Keratinocyte (primary cell): ENCODE measurements at places on chromosomes 6 and 20.

DNA sequence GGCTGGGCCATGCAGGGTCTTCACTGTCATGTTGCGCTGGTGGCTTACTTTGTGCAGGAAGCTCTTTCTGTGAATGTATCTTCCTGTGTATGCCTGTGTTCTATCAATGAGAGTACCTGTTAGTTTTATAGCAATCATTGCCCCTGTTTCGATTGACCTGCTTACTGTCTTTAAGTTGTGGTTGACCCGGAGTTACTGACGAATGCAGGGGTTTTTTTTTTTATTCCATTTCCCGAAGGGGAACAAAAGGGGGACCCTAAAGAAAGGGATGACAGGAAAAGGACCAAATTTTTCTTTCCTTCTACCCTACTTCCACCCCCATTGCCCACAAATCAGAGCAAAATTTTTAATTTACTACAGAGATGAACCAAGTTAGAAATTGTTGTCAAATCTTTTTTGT, at the start of gene IL17F:
Gene IL17F (minus strand): TSS at position 101 of the 400 bp plus-strand sequence. CDS start 71 bp downstream, at position 30.
- no peak for DNase-seq

- DNase-seq: no peak
These were observed 26.0 kb upstream of the CRIP3 start for GRCh38 chr6:43334466-43335095.

DNA sequence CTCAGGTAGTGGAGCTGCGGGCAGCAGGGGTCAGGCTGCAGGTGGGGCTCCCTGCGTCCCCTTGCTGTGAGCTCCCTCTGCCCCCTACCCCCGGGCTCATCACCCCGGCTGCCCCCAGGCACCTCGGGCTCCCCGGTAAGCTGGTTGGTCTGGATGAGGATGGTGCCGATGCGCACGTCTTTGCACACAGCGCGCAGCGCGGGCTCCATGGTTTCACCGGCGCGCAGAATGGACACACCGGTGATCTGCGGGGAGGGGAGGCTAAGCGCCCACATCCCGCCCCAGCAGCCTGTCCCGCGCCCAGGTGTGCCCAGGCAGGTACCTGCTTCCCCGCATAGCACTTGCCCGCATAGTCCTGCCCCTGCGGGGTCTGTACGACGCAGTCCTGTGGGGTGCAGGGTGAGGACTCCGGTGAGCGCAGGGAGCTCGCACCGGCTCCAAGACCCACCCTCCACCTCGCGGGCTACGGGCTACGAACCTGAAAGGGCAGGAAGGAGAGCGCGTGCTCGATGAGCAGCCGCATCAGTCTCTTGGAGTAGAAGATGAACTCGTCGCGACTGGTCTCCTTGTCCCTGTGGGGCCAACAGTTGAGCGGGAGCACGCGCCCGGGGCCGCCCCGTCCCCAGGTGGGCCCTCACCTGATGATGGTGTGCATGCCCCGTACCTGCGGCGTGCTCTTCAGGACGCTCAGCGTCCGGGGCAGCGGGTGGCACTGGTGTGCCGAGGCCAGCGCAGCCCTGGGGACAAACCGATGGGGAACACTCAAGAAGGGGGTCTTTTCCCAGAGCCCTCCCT, 15.5 kb downstream of the UCKL1 start:
- DNase-seq: no peak

DNA sequence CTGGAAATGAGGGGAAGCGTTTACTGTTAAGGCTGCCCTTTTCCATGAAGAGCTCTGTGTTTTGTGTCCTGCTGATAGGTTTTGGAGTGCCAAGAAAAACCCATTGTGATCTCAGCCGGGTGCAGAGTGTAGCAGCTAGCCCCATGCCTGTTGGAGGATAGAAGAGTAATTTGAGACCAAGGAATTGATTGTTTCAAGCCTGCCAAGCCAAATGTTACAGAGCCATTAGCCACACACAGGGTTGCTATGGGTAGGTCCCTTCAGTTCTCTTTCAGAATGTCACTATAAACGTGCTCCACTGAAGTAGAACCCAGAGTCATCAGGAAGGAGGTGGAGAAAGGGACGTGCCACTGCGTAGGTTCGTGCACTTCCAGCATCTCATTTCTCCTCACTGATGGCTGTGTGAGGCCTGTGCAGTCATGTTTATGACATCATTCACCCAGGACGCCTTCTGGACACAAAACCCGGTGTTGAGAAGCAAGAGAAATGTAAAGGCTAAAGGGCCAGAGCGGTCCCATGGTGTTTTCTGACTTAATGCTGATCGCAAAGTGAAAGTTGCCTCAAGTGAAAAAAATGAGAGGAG, 6.6 kb downstream of the GMPR start:
- DNase-seq: no peak

- DNase-seq: no peak
These were observed 90.8 kb upstream of the HDAC2 start for GRCh38 chr6:114061741-114062140.

DNA sequence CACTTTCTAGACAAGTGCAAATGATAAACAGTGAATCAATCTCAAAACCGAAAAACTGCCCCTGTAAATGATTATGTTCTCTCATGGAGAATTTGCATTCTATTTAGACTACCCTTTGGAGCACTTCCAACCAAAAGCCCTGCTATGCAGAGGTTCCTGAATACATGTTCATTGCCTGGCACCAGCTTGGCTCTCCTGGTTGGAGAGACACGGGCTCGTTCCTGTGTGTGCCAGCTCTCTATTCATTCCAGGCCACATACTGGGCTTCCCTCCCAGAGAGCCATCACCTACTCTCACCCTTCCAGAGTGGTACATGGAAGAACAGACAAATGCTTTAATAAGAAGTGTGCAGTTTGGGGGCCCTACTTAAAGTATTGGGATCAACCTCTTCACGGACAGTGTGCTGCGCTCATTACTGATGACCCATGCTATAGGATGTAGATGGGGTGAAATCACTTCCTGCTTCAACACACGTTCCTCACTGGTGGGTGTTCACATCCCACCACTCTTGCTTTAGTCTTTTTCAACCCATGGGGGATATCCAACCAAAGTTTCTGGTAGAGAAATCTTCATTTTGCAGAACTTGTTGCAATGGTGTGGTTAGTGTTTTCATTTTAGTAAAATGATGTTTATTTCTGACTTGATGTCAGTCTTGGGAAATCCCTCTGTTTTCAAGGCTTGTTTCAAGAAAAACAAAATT, 38.5 kb upstream of the NAA20 start:
- no peak for DNase-seq

DNA sequence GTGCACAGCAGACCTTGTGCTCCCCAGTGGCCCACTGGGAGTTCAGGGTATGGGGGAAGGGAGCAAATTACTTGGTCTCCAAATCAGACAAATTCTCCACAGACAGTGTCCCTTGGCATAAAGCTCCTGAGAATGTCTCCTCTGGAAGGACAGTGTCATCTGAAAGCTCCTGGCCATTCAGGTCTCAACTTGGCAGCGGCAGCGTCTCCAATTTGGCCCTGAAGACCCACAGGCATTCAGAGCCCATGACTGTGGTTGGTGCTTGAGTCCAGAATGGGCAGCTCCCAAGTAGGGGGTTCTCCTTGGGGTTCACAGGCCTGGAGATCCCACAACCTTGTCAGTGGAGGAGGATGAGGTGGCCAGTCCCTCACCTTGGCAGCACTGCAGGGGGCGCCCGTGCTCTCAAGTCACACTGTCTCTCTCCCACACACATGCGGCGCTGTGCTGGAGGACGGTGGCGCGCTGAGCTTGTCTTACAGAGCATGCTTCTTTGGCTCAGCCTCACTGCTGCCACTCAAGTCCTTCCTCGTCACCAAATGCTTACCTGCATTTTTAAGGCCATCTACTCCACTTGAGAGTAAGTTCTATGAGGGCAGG, 20.7 kb downstream of the DYNLRB1 start:
- no peak for DNase-seq

- DNase-seq: no peak
These were observed 314.7 kb upstream of the PRDM1 start for GRCh38 chr6:105771313-105771970.

DNA sequence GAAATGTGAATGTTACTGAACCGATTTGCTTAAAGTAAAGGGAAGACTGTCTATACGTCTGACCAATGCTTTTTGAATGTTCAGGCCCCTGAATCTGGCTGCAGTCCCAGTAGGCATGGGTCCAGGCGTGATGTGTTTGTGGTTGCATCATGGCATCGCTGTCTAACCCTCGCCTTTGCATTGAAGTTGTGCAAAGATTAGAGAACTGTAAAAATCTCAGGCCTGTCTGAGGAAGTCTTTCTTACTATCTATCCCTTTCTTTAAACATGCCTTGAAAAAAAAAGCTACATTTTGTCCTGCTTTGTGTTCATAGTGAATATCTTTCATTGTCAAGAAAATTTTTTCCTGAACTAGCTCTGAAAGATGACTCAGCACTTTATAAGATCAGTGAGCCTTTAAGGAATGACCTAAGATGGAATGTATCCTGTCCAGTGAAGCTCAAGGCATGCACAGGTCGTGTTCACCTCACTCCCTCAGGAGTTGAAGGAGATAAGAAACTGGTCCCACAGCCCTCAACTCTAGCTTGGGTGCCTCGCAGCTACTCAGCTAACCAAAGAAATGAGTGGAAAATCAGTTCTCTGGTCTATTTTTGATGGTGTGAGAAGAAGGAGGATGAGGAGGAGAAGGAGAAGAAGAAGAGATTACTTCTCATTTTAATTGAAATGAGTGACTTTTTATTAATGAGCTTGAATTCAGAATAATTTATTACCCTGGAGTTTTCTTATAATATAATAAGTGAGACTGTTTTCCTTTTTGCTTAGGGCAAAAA, 48.6 kb downstream of the TPD52L1 start:
- DNase-seq: peak; percentile 36

DNA sequence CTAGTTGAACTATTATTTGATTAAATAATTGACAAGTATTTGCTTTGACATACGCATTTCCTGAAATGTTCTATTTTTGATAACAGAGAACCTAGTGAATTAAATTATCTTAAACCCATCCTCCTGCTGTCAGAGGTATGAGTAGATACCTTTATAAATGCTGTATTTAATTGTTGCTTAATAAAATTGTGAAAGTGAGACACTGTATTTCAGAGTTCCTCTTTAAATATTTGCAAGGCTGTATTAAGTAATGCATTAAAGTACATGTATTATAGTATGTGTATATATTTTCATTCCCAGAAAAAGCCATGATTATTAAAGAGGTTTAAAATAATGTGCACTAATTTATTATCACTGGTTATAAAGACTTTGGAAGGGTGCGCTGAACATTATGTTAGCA, 483.8 kb downstream of the TFAP2B start:
- DNase-seq: no peak

DNA sequence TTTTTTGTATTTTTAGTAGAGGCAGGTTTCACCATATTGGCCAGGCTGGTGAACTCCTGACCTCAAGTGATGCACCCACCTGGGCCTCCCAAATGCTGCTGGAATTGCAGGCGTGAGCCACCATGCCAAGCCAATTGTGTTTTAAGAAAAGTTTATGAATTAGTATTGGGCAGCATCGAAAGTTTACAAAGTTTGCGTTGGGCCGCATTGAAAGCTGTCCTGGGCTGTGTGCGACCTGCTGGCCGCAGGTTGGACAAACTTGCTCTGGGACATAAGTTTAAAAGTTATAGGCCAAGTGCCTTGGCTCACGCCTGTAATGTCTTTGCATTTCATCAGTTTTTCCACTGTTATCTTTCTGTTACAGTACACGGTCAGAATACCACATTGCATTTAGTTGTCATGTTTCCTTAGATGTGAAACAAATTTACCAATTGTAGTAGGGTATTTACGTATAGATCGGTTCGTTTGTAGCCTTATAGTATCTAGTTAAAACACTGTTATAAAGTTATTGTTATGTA, 39.5 kb downstream of the ASXL1 start:
- no peak for DNase-seq

GRCh38 chr6:155040901-155041650, 46.0 kb downstream of the TIAM2 start:
- DNase-seq: no peak

GRCh38 chr6:12750416-12750815, 33.8 kb downstream of the PHACTR1 start:
- no peak for DNase-seq

GRCh38 chr6:27290065-27290849, 21.8 kb downstream of the POM121L2 start:
- DNase-seq: no peak
